ENCODE measurements at places on chromosomes 6 and 20. TPM values are rescaled to one million over a fixed set of nuclear protein-coding genes. Genes with fewer than 3 reads are reported as not detected.

DNA sequence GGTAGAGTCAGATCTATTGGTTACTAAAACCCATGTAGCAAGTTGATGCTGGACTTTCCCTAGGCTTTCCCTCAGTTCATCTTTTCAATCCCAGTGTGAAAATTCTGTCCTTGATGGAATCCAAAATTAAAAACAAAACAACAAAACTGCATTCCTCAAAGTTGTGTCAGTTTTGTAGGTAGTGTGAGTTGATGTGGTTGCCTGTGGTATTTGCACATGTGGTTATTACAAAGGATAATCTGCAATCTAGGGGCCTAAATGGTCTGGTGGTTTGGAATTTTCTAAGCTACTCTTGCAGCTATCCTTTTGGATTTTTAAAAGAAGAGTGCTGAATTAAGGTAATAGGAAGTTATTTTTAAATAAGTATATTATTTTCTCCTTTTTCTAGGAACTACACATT lies 132.2 kb upstream of the SCGN start:
- no peak for DNase-seq

DNA sequence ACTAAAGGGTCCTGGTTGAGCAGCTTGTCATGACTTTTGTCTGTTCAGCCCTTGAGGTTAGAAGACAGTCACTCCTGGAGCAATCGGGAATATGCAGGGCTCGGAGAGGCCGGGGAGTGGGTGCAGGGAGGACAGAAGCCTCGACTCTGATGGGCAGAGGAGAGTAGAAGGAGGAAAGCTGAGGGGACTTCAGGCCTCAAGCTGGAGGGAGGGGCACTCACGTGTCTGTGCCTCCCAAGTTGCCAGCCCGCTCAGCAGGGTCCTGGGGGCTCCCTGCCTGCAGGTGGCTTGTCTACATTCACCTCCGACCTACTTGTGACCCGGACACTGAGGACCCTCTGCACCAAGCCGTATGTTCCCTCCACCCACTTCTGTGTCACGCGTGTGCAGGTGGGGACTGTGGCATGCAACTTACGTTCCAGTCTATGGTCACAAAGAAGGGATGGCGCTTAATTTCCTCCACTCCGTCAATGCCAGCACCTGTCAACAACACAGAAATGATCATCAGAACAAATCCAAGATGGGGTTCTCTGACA lies 86.8 kb upstream of the MPC1 start:
- no peak for DNase-seq

- no peak for DNase-seq
These were observed 107.3 kb downstream of the TFAP2C start for GRCh38 chr20:56736285-56736857.

DNA sequence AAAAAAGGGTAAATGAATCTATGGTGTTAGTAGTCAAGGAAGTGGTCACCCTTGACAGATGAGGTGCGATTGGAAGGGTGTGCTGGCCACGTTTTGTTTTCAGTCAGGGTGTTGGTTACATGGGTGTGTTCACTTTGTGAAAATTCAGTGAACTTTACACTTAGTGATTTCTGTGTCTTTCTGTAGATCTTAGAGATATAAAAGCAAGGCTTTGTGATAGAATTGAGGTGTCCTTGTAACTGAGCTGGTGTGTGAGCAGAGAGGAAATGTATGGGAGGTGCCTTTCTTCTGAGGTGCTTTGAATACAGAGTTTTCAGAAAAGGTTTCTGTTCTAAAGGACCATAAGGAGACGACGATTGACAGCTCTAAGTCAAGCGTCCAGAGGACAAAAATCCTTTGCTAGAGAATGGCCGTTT lies 90.5 kb downstream of the SAMD3 start:
- DNase-seq, result no peak

GRCh38 chr20:48270885-48271284 lies 485.6 kb upstream of the SULF2 start:
- DNase-seq, result no peak

Gene PRDM13
- total RNA-seq, result not detected

Gene PTP4A1
- total RNA-seq, result 55.6 TPM

DNA sequence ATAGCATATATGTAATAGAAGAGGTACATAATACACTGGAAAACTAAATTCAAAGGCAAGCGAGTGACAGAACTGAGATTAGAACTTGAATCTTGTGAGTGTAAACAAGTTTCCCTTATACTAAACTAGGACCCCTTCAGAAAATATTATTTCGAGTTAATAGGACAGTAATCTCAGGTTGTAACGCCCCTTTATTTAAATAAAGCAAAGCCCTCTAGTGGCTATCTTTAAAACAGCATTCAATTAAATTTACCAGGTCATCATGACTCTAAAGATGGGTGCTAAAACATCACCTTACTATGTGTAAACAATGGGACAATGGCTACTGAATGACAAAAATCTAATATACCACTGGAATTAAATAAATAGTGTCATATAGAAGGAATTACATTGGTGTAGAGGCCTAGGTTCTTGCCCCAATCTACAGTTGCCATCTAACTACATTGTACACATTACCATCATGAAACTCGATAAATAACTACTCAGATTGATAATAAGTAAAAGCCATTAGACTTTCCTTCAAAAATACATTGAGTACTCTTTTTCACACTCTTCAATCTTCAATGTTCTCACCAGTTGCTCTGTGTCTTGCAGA lies 255.4 kb upstream of the IRAK1BP1 start:
- DNase-seq, result no peak

Gene TGM3
- total RNA-seq, result not detected

Gene HUS1B
- total RNA-seq, result 1.9 TPM

Gene DZANK1
- total RNA-seq, result 7.1 TPM

DNA sequence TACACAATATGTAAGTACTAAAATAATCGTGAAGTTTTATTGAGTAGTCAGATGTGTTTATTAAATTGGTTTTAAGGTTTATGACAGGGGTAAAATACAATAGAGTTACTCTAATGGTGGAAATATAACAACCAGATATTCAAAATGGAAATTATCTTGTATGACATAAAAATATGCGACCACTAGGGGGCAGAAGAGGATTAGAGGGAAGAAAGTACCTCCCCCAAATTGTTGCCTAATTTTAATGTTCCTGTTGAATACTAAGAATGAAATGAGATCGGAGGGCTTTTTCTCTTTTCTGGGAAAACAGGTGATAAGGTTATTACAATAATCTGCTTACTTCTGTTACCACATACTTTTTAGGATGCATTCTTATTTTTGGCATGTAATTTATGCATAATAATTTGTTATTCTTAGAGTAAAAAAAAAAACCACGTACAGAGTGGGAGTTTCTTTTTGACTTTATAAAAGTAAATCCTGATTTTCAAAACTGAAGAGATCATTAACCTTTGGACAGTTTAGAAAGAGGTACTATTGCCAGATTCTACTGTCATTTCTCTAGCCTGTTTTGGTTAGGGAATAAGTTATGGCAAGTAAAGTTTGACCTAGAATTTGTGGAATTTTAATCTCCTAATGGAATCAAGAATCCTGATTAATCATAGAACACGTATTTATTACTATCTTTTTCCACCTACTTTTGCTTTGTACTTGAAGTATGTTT lies 159.2 kb downstream of the CD109 start:
- DNase-seq, result no peak

Gene HDGFL1
- total RNA-seq, result not detected

DNA sequence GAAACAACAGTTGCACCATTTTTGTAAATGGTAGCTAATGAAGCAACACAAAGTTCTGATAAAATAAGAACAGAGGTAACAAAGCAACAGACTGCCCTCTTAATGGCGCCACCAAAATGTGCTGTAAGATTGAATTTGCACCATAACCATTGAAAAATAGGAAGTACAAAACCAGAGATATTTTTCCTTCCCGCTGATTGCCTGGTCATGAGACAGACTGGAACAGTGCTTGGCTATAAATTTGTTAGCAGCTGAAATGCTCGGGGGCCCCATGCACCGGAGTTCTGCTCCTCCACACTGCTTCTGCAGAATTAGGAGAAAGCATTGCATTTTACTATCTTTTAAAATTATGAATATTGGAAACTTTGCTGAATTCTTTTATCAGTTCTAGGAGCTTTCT lies 164.4 kb upstream of the QKI start:
- no peak for DNase-seq

GRCh38 chr6:45454008-45454911 lies 76.5 kb upstream of the SUPT3H start:
- DNase-seq, result no peak

Gene TNF
- total RNA-seq, result 0.36 TPM

GRCh38 chr6:138677538-138677937 lies 96.0 kb upstream of the CCDC28A start:
- DNase-seq, result no peak

Gene C20orf204
- 1.9 TPM for total RNA-seq
